ENCODE measurements at places on chromosomes 16 and 17.

DNA sequence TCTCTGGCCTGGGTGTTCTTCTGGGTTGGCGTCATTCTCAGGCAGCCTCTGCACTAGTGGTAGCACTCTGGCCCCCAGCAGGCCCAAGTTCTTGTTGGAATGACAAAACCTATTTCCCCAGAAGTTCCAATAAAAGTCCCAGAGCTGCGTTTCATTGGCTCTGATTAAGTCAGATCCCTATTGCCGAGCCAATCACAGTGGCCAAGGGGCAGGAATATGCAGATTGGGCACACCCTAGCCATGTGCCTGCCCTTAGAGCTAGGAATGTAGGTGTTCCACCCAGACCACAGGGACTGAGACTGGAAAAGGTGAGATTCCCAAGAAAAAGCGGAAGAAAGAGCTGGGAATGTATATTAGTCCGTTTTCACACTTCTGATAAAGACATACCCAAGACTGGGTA, 44.9 kb upstream of the POLR3E start:
- no peak for DNase-seq

- no peak for DNase-seq
Observed at GRCh38 chr16:62870554-62870953, 834.3 kb upstream of the CDH8 start.

- no peak for DNase-seq
Observed at GRCh38 chr17:80959330-80960036, 32.2 kb upstream of the CHMP6 start.

DNA sequence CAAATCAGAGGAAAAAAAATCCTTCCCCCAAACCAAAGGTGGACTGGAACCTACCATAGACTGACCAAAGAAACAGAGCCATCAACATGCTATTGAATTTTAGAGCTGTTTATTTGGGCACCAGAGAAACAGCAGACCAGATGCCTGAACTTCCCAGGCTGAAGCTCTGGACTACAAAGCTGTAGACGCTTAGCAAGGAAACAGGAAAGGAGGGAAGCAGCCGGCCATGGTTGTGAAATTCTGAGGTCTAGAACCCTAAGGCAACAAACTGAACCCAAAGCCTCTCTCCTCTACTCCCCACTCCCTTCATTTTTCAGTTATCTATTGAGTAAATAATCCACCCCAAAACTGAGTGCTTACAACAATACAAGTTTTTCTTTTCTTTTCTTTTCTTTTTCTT, 45.4 kb upstream of the MEIOC start:
- no peak for DNase-seq

- no peak for DNase-seq
Observed at GRCh38 chr17:83203073-83203471, 123.7 kb downstream of the METRNL start.

- DNase-seq: no peak
Observed at GRCh38 chr17:76884995-76885893, 17.0 kb downstream of the MGAT5B start.

- DNase-seq: no peak
Observed at GRCh38 chr17:75778861-75779249, 5.8 kb upstream of the UNK start.

DNA sequence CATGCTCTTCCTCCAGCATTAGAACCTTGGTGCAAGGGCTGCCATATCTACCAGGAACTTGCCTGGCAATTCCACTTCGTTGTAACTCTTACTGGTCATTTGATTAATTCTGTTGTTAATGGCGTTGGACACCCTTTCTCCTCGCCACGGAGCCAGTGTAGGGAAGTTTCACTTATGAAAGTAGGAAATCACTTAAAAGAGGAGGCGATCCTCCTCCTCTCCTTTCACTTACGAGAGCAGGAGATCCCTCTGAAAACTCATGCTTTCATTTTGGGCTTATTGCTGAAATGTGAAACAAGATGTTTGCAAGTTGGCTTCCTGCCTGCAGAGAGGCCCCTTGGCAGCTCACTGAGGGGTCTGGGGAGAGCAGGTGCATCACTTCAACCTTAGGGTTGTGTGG, 226.0 kb downstream of the SNX29 start:
- DNase-seq: no peak

DNA sequence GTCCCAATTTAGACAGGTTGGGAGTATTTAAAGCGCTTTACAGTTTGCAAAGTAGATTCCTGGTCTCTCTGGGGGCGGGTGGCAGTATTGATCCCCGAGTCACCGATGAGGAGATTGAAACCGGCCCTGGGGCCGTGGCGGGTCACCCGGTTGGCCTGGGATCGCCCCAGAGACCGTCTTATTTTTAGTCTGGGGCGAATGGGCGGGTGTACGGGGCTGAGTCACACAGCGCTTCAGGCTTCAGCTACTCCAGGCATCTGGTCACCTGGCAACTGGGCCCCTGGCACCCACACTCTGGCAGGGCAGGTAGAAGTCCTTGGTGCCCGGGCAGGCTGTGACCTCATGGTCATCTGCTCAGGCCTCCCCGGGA, 669 bp downstream of the MIEF2 start:
- DNase-seq: no peak

- peak; percentile 23 for DNase-seq
Observed at GRCh38 chr17:72120642-72121163, at the start of gene SOX9. SOX9 (plus strand) TSS chr17:72121020; CDS start chr17:72121392, 372 bp downstream.

DNA sequence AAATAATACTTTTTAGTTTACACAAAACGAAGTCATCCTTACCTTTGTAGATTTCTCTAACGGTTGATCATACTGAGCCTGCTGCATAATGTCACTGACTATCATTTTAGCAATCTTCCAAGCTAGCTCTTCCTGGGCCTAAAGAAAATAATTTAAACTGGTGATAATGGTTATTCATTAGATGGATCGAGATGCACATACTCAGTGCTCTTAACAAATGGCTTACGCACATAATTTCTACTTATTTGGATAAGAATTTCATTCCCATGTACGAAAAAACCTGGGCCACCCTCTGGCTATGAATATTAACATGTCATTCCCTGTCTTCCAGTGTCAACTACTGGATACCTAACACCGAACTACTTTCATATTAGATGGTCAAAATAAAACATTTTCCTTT, 41.4 kb upstream of the ULK2 start:
- DNase-seq: no peak

DNA sequence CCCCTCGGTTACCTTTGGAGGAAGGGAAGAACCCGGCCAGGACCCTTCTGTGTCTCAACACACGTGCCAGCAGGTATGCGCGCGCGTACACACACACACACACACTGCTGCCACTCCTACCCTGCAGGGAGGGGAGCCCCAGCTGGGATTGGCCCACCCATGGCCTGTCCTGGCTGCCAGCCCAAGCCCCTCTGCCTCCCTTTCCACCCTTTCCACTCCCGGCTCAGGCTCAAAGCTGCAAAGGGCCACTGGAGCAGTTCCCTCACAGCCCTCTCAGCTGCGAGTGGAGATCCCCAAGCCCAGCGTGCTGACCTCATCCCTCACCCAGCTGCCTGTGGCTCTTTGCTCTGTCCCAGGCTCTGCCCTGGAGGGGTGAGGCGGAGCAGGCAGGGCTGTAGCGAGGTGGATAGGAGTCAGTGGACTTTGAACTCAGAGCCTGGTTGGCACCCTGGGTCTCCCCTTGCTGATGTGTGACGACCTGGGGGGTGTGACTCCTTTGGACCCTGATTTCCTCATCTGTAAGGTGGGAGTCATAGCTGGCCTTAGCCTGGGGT, 14.5 kb downstream of the KIF19 start:
- no peak for DNase-seq

- DNase-seq: no peak
Observed at GRCh38 chr16:46911650-46912049, 27.5 kb downstream of the GPT2 start.

GRCh38 chr17:68296217-68297191, 5.2 kb downstream of the ARSG start:
- no peak for DNase-seq

DNA sequence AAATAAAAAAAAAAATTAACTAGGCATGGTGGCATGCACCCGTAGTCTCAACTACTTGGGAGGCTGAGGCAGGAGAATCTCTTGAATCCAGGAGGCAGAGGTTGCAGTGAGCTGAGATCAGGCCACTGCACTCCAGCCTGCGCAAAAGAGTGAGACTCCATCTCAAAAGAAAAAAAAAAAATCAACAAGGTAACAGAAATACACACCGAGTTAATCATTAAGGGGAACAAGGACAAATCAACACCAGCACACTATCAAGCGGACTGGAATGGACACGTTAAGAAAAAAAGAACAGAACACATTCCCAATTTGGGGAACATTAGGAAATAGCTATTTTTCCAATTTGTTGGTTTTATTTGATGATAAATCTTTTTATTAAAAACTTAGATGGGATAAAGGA, 28.4 kb upstream of the GLG1 start:
- no peak for DNase-seq

GRCh38 chr16:76749780-76750375, 441.1 kb upstream of the MON1B start:
- DNase-seq: no peak

GRCh38 chr17:64332502-64332901, 58.2 kb downstream of the PECAM1 start:
- no peak for DNase-seq

- no peak for DNase-seq
Observed at GRCh38 chr16:29806099-29806579, at the start of gene MAZ. MAZ (plus strand) TSS chr16:29806529; CDS start chr16:29806702, 173 bp downstream.

GRCh38 chr16:57518520-57518919, 17.9 kb downstream of the CCDC102A start:
- no peak for DNase-seq

DNA sequence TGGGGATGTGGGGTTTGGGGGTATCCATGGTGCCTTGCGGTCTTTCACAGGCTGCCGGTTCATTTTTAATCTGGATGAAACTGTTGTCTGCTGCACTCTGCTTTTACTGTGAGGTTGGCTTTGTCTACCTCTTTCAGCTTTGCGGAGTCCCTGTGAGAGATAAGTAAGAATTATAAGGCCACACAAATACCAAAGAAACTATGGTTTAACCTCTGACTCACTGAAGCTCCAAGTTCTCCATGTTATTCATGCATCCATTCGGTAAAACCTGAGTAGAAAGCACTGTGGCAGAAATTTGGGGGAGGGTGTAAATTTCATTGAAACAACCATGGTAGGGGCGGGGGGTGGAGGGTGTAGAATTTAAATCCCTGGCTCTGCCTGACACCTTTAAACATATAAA, 30.5 kb downstream of the KIAA0753 start:
- no peak for DNase-seq

DNA sequence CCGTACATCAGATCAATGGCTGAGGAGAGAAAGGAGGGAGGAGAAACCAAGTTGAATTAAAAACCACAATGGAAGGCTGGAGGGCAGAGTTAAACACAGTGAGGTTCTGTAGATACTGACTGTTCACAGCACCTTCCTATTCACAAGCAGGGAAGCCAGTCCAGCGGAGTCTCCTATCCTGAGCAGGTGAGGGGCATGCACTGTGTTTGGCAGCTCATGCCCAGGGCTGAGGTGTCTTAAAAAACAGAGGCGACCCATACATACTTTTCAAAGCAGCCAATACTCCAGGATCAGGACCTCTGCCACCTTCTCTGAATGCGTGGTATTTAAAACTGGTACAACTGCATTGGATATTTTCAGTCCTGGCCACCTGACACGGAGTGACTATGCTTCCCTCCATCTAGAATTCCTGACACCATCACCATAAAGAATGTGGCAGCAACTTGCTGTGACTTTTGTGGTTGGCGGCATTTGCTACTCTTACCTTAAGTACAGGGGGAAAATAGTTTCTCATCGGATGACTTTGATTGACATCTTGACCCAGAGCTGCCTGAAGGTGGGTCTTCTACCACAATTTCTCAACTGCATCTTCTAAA, 21.5 kb downstream of the USP22 start:
- DNase-seq: no peak

DNA sequence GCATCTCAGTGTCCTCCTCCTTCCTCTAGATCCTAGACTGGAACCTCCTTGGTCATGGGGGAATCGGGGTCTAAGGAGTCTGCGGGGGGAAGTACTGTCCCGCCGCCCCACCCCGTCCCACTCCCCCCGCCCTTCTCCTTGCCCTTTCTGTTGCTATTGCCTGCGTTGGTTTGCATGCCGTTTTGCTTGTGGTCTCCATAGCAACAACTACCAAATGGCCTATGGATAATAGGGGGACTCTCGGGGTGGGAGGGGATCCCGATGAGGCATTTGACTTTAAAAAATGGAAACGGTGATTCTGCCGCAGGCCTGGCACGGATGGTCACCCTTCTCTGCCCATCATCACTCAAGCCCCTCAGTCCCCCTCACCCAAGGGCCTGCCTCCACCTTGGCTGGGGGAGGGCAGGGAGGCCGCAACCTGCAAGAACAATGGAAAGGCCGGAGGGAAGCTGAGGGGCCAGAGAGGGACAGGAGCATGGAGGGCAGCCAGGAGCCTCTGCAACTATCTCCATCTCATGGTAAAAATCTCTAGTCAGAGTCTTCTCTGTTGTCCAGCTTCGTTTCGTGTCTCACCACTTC, 231.4 kb upstream of the TNRC6C start:
- DNase-seq: no peak

DNA sequence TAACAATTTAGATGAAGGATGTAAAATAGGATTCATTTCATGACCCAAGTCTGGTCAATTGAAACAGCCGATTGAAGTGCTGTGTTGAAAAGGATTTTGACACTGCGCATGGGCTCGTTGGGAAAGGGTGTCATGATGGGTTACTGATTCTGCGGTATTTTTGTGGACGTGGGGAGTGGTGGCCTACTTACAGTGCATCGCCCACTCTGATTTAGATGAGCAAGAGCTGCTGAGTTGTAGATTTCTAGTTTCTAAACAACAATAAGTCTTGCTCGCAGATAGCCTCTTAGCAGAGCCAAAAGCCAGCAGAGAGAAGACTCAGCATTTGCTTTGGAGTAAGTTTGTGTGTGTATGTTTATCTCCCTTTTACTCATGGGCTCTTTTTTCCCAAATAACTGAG, 731.0 kb downstream of the MAF start:
- no peak for DNase-seq

DNA sequence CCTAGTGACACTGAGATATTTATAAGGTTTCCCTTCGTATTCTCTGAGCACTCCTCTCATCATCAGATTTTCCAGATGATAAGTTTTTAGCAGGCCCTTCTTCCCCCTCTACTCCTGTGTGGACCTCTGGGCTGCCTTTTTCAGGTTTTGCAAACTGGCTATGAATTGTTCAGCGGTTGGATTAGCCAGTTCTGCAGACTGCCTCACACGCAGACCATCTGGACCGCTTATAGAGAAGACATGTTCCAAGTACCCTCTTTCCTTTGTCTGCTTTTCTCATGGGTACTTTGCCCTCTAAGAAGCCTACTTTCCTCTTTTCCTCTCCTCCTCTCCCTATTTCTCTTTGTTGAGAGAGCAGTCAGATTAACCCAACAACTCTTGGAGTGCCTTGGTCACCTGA, 111.6 kb downstream of the GRIN2A start:
- DNase-seq: no peak

DNA sequence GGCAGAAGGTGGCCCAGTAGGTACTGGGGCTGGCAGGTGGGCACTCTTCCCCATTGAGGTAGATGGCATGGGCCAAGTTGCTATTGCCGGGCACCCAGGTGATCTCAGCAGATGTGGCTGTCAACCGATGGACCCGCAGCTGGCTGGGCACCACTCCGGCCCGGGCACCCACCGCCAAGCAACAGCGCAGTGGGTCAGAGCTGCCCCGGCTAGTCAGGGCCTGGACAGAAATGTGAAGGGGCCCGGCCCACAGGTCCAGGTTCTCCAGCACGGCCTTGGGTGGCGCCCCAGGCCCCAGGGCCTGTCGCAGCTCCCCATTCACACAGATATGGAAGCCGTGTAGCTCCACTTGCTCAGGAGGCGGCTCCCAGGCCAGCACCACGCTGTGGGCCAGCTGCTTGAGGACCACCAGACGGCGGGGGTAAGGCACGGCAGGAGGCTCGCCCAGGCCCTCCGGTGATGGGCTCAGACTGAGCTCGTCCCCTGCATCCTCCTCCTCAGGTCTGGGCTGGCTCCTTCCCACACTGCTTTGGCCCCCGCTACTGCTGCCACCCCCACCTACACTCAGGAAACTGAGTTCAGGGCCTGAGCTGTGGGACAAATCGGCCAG, 16.5 kb downstream of the TSPOAP1 start:
- no peak for DNase-seq
